ENCODE measurements at places on chromosomes 4 and X.

GRCh38 chr4:125317525-125317877, 2.7 kb downstream of the FAT4 start:
- DNase-seq, result peak; percentile 53

- no peak for DNase-seq
Measured at GRCh38 chrX:24097741-24098260, 43.0 kb downstream of the EIF2S3 start.

GRCh38 chr4:155889031-155889793, 14.3 kb upstream of the TDO2 start:
- DNase-seq, result no peak

GRCh38 chr4:8891255-8891645, 19.6 kb upstream of the HMX1 start:
- DNase-seq, result no peak

DNA sequence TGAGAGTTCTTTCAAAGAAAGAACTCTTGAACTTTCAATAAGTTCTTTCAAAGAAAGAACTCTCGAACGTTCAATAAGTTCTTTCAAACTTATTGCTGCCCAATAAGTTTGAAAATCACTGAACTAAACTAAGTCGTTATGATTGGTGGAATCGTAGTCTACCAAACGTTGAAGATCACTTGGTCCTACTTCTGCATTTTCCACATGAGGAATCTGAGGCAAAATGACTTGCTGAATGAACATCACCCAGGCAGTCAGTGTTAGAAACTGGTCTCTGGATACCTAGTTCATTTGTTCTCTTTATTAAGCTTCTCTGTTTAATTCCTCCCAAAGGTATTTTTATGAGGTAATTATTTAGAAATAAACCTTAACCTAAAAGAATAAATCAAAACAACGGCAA, 7.1 kb upstream of the CNOT6L start:
- no peak for DNase-seq

DNA sequence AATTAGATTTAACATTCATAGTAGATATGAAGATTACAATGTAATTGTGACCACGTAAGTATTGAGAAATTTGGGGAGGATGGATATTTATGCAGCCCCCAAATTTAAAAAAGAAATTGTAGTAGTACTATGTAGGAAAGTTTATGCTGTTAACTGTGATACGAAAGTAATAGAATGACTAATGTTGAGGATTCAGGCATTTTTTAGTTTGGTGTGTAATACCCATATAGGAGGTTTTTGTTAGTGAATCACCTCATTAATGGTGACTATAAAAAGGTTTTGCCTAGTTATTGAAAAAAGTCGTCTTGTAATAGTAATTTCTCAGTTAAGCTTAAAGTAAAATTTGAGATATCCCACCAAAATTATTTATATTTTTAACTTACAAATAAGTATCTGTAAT, 67.2 kb downstream of the SMARCAD1 start:
- no peak for DNase-seq

- DNase-seq, result peak; percentile 47
Measured at GRCh38 chrX:119622356-119623232, 16.4 kb upstream of the NKRF start.

DNA sequence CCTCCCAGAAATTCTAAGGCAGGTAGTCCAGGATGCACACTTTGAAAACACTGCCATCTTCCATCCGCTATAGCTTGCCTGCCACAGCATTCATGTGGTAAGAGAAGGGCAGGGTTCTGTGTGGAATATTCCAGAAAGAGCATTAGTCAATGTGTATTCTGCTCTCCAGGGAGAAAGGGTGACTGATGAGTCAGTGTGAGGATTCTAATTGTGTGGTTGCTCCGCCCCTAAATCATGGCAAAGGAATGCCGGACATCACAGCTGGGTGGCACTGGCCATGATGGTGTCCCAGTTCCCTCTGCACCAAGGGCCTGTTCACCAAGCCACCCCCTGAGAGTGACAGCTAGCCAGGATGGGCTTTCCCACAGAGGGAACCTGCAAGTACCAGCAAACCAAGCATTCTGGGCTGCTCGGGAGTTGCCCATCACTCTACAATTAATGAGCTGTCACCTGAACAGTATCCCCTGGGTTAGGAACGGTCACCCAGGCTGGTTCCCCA, 9.5 kb downstream of the IDS start:
- no peak for DNase-seq

DNA sequence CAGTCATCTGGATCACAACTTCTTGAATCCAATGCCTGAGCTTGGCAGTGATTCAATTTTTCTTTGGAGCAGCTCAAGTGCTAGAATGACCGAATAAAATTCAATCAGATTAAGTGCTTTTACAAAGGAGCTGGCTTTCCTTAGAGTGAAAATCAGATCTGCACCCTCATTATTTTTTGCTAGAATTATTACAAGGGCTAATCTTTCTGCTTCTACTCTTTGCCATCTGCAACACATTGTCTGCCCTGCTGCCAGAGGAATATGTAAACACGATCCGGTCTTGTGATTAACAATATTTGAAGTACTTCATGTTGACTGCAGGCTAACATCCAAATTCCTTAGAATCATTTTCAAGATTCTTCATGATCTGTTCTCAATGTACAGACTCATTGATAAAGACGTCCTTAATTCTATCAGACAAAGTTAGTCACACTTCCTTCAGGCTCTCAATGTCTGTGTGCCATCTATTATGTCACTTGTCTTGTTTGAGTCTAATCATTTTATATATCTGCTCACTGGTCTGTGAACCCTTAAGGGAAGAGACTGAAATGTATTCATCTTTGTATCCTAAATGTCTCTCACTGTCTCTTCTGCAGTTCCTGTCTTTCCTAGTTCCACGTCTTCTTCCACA, 531.2 kb downstream of the GALNTL6 start:
- DNase-seq, result no peak

GRCh38 chr4:40856840-40857362, 107.1 kb downstream of the NSUN7 start:
- DNase-seq, result peak; percentile 78

GRCh38 chrX:41152221-41152620, 67.0 kb downstream of the USP9X start:
- no peak for DNase-seq

GRCh38 chr4:34720571-34720970, 1523.7 kb downstream of the ARAP2 start:
- no peak for DNase-seq

DNA sequence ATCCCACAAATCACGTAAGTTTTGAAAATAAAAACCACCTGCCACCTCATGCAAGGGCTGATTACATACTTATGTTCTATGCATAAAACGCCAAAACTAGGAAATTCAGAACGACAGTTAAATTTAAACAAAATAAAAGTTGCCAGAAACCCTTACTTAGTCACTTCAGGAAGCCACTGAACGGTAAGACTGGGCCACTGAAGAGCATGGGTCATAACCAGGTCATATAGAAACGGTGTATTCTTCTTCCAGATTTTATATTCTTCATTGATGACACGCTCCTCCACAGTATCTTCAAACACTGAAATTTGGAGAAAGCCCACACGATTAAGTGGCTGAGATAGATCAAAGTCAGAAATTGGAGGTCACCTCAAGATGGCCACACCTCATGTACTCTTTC, 1.2 kb downstream of the RBBP7 start:
- no peak for DNase-seq

DNA sequence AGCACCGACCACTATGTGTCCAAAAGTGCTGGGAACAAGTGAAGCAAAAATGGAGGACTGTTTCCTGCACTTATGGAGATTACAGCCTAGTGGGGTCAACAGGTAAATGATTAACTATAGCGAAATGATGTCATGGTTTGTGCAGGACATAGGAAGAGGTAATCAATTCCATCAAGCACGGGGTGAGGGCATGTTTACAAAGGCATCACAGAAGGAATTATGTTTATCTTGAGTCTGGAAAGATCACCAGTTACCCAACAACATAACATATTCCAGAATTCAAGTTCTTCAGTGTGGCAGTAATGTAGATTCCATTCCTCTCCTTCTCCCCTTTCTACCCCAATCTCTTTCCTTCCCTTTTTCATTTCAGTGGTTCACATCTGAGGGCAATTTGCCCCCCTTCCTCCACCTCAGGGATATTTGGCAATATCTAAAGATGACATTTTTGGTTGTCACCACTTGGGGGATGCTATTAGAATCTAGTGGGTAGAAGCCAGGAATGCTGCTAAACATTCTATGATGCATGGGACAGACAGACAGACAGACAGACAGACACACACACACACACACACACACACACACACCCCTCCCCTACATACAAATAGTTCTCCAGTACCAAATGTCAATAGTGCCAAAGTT, 24.1 kb downstream of the FAM47E start:
- no peak for DNase-seq

DNA sequence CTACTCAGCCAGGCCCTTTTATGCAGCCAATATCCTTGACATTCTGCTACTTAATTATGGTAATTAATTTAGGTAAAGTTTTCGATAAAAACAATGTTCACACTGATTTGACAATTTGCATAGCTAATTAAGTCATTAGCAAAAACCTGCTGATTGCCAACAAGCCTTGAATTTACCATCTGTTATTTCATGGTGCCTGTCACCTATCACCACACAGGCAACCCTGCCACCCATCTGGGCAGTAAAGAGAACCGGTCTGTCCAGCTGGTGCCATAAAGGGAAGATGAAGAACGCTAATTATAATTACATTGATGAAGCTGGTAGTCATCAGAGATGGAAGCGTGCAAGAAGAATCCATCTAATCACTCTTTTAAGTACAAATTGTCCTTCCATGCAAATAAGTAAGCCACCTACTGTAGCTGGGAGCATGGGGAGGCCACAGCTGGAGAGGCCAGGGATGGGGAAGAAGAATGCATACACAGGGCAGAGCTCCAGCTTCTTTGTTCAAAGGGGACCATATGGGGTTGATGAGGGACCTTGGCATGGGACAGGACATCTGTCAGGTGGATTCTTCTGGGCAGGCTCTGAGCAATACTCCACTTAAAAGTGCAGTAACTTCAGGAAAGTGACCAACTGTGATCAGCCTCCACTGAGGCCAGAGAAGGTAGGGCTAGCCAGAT, 277.3 kb upstream of the TAPT1 start:
- no peak for DNase-seq

GRCh38 chr4:117623326-117623725, 411.0 kb upstream of the NDST3 start:
- no peak for DNase-seq

DNA sequence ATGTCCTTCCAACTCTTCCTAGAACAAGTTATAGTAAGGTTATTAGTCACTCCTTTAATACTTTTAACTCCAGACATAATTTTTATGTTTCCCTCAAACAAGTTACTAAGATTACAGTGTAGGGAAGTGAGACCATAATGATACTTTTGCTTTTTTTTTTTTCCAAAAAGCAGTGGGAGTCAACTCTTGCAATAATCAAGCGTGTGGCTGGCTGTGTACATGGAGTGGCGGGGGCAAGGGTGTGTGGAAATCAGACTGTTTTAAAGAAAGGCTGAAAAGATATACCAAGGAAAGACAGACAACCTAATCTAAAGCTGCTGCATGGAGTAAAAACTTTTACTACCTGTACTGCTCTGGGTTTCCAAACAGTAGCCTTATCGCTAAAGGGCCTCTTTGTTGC, 4.1 kb downstream of the NOA1 start:
- no peak for DNase-seq

DNA sequence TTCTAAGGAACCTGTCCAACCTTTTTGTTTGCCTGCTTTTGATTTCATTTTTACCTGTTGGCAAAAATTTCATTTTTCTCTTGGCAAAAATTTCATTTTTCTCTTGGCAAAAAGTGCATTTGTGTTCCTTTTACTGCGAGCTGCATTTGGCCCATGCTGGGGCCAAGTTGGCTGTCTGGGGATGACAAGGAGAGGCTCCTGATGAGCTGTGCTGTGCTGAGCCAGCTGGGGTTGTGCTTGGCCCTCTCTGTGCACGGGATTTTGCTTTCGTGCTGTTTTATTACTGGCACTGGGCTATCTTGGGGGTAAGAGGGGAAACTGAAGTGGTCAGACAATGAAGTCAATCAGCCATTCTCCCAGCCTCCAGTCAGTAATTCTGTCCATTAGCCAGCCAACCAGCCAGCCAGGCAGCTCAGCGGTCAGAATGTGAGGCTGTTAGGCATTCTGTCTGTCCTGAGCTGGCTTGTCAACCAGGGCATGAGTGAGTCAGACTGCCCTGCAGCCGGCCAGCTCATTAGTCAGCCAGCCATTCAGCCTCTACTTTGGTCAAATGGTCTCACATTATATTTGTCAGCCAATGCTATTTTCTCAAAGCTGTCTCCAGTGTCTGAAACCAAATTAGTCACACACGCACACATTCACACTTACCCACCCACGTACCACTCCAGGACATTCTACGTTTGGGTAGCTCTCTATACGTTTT, 56.9 kb upstream of the PRPS1 start:
- no peak for DNase-seq

DNA sequence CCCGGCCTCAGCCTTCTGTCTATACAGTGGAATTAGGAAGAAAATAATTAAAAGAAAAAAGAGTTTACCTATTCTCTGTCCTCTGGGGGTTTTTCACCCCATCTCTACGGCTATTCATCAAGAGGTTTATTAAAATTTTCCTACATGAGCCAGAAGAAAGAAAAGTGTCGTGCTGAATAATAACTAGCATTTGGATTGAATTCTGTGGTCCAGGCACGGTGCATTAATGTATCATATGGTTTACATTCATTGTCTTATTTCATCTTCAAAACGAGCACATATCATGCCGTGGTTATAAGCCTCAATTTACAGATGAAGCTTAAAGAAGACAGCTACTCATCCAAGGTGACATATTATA, 5.4 kb upstream of the NAA15 start:
- no peak for DNase-seq

GRCh38 chr4:156495836-156496235, 475.8 kb downstream of the PDGFC start:
- no peak for DNase-seq

DNA sequence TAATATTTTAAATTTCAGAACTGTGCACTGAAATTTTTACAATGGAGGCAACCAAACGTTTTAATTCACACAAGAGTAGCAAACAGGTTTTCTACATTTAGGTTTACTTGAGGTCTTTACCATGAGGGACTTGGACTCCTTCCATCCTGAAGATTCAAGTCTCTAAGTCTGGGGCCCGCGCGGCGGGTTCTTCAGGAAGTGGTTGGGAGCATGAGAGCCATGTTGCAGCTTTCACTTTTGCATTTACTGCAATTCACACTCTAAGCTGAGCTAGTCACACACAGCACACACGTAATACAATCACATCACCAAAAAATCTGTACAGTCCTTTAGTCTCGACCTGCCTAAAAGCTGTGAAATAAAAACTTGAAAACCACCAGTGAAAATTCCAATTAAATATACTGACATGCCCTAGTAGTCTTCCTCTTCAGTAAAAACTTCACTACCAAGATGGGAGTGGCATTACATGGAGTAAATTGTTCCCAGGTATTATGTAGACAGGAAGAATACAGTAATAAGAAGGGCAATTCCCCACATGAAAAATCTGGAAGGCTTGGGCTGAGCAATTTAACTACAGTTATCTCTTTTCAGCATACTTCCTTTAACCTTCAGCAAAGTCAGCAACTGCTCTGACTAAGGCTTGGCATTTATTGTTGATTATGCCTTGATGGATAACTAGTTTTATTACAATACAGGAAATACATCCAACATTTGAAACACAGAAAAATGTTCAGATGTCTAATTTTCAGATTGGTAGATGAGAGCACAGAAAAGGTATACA, 571.1 kb upstream of the DIPK2B start:
- DNase-seq, result no peak

GRCh38 chr4:164768516-164768915, 14.6 kb downstream of the SMIM31 start:
- no peak for DNase-seq

Measured in left hindlimb (tissue), 1 donor.